Choroid plexus epithelial cell (primary cell): ENCODE measurements at places on chromosomes 6 and 20.

GRCh38 chr6:64243618-64244017, 608.0 kb downstream of the PHF3 start:
- no peak for DNase-seq

- DNase-seq: no peak
Measured at GRCh38 chr6:138772596-138773176, 883 bp upstream of the CCDC28A start.

DNA sequence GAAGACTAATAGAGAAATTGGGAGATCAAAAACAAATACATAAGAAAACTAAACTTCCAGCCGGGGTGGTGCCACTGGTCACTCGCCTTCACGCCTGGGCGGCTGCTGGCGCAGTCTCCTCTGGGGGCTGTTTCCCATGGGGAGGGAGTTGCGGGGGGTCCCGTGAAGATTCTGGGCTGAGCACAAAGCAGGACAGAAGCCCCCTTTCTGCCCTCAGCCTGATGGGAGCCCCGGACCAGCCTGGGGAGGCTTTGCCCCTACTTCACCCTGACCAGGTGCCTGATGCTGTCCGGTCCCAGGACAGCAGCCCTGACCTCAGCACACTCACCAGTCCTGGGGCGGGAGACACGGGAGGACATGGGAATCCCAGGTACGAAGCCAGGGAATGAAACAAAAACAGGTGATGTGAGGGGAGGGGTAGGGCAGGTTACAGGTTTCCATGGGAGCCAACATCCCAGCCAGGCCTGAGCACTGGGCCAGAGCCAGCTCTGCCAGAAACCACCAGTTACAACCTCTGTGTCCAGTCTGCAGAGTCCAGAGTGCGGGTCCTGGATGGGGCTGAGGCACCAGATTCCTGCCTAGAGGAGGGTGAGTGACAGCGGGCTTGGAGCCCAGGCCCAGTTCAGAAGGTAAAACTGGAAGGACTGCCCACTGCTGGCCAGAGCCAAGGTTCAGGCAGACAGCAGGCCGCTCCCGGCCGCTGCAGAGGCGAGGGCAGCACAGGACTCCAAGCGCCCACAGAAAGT, 326.4 kb downstream of the TAF4 start:
- no peak for DNase-seq

- DNase-seq: peak; percentile 22
Measured at GRCh38 chr6:170311696-170312095, 5.1 kb downstream of the FAM120B start.

GRCh38 chr20:44153636-44154043, 33.3 kb downstream of the JPH2 start:
- no peak for DNase-seq

- no peak for DNase-seq
Measured at GRCh38 chr6:143747347-143747842, 69.6 kb downstream of the PHACTR2 start.

- DNase-seq: no peak
Measured at GRCh38 chr6:25297823-25298522, 18.8 kb downstream of the CARMIL1 start.

GRCh38 chr20:5675103-5676091, 74.8 kb upstream of the SHLD1 start:
- DNase-seq: peak; percentile 30

- no peak for DNase-seq
Measured at GRCh38 chr20:13927171-13927570, 63.2 kb downstream of the SEL1L2 start.

DNA sequence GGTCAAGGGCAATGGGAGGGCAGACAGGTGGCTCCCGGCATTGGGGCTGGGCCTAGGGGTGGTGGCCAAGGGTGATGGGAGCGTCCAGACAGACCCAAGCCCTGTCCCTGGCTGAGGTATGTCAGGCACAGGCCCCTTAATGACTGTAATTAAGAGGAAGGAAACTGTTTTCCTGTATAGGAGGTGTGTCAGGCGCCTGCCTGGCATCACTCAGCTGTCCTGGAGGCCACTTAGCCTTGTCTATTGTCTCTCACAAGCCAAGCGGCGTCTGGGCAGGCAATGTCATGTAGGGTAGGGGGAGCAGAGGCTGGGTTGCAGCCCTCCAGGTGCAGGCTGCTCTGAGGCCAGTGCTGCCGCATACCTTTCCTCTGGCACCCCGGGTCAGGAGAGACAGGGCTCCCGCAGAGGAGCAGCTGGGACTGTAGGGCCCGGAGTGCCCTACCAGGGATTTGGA, 3.9 kb upstream of the FAM83C start:
- no peak for DNase-seq

DNA sequence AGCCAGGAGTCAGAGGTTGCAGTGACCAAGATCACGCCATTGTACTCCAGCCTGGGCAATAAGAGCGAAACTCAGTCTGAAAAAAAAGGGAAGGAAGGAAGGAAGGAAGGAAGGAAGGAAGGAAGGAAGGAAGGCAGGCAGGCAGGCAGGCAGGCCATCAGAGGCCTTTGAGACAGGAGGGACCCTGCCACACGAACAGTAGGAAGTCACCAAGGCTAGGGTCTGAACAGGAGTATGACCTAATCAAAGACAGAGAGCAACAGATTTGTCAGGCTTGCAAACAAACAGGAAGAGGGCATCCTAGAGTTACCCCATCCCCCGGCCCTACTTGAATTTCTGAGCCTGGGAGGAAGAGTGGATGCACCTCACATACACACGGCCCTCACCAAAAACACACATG, 67.1 kb downstream of the FGD2 start:
- DNase-seq: no peak

DNA sequence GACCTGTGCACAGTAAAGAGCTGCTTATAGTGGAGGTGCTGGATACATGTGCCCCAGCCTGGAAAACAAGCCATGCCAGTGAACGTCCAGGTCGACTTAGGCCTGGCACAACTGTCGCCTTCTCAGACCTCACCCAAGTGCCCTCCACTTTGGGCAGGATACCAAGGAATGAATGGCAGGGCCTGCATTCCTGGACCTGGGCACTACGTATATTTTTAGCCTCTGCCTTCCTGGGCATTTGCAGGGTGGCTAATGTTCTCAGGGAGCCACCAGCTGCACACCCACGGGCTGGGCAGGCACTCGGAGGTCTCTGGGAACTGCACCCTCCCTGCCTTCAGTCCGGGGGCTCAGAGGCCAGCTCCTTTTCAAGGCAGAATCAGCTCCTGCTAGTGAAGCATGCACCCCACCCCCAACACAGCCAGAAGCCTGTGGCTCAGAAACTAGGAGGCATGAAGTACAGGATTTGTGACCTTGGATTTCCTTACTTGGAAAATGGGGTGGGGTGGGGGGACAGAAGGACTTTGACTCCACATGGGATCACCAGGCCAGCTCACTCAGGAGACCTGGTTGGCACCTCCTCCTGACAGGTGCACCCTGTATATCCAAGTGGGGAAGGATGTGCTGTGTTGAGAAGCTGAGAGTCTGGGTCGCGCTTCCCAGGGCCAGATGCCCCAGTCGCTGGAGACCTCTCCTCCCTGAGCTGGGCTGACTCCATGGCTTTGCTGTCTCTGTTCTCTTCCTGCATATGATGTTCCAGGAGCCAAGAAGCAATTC, 2.5 kb upstream of the LSM14B start:
- DNase-seq: no peak

GRCh38 chr20:22576733-22577514, 7.4 kb downstream of the FOXA2 start:
- DNase-seq: no peak

GRCh38 chr6:117542493-117542892, 59.8 kb downstream of the GOPC start:
- no peak for DNase-seq

DNA sequence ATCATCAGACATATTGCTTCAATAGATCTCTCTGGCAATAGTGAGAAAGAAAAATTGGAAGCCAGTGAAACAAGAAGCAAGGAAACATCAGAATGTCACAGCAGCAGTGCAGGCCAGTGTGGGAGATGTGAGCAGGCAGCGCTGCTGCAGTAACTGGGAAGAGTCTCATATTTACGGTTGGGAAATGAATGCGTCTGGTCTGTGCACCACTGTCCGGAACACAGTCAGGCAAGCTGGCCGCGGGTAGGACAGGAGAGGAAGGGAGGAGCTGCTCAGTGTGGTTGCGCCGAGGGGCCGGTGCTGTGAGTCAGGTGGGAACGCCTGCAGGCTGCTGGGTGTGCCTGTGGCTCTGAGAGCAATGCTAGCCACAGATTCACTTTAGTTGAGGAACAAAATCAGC, 6.4 kb upstream of the PSMG4 start:
- no peak for DNase-seq

DNA sequence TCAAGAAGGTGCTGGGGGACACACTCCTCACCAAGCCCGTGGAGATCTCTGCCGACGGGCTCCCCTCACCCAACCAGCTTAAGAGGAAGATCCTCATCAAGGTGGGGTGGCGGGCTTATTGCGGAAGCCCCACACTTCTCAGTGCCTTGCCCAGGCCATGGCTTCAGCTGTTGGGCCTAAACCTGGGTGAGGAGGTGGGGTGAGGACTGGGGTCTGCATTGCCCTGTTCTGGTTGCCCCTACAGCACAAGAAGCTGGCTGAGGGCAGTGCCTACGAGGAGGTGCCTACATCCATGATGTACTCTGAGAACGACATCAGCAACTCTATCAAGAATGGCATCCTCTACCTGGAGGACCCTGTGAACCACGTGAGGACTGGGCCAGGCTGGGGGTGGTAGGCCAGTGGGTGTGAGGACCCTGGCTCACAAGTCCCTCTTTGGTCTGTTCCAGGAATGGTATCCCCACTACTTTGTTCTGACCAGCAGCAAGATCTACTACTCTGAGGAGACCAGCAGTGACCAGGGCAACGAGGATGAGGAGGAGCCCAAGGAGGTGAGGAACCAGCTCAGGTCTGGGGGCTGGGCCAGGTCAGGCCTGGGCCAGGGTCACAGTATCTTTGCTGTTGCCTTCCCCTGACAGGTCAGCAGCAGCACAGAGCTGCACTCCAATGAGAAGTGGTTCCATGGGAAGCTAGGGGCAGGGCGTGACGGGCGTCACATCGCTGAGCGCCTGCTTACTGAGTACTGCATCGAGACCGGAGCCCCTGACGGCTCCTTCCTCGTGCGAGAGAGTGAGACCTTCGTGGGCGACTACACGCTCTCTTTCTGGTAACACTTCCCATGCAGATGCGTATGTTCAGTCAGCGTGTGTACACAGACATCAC, 27.9 kb downstream of the PLCG1 start:
- DNase-seq: no peak

GRCh38 chr6:169849396-169849795, 98.0 kb downstream of the ERMARD start:
- no peak for DNase-seq

DNA sequence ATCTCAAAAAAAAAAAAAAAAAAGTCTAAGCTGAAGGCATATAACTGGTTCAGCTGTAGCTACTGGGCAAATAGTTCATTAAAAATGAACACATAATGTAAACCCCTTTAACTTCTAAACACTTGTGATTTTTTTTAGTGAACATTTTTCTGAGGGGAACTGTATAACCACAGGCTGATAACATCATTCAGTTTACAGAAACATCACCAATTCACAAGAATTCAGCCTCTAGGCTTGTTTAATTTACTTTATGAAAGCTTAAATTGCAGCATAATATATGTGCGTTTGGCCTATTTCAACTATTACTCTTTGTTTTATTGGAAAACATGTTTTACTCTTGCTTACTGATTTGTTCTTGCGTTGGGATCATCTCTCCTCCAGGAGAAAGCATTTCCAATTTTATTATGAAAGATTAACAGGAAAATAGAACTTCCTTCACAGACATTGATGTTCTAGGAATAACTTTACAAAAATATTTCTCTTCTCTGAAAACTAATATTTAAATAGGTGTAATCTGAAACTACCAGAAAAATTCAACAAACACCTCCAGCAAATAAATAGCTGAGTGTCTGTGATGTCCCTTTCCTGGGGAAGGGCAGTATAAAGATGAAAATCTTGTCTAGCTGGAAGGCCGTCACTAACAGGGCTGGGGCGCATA, 284.5 kb downstream of the UST start:
- peak; percentile 51 for DNase-seq

- no peak for DNase-seq
Measured at GRCh38 chr20:62314711-62315302, 12.0 kb downstream of the ADRM1 start.

- DNase-seq: peak; percentile 23
Measured at GRCh38 chr20:17940224-17940971, 28.2 kb downstream of the SNX5 start.

DNA sequence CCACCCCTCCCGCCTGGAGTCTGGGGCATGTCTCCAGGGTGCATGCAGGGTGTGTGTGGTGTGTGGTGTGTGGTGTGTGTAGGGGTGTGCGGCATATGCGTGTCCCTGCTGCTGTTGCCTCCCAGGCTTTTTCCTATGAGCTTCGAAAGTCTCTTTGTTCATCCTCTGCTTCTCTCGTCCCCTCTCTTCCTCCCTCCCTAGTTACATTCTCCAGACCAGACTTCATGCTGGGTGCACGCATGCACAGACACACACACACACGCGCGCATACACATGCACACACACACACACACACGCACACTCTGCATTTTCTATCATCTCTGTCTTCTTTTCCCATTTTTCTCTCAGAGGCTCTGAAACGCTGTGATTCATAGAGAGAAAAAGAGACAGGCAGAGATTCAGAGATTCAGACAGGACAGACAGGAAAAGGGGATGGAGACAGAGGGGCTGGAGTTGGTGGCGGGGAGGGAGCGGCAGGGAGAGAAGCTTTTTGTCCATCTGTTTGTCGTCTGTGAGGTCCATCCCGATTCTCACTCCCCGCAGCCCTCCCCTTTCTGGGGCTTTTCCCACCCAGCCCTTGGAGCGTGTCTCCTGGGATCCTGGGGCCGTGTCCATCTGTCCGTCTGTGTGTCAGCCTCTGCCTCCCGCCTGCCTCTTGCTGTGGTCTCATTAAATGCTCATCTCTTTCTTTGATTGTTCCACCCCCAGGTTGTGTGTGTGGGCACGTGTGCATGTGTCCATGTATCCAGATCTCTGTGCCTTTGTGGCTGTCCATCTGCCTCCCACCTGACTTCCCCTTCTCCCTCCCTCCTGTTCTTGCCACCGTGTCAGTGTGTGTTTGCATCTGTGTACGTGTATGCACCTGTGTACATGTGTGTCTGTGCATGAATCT, 62.6 kb downstream of the SRC start:
- peak; percentile 34 for DNase-seq

GRCh38 chr20:60252866-60253265, 294.6 kb downstream of the CDH26 start:
- DNase-seq: no peak

GRCh38 chr6:70709826-70710225, 42.1 kb downstream of the SMAP1 start:
- peak; percentile 79 for DNase-seq
